ELR (cell line): ENCODE measurements at places on chromosomes 1 and 21.

DNA sequence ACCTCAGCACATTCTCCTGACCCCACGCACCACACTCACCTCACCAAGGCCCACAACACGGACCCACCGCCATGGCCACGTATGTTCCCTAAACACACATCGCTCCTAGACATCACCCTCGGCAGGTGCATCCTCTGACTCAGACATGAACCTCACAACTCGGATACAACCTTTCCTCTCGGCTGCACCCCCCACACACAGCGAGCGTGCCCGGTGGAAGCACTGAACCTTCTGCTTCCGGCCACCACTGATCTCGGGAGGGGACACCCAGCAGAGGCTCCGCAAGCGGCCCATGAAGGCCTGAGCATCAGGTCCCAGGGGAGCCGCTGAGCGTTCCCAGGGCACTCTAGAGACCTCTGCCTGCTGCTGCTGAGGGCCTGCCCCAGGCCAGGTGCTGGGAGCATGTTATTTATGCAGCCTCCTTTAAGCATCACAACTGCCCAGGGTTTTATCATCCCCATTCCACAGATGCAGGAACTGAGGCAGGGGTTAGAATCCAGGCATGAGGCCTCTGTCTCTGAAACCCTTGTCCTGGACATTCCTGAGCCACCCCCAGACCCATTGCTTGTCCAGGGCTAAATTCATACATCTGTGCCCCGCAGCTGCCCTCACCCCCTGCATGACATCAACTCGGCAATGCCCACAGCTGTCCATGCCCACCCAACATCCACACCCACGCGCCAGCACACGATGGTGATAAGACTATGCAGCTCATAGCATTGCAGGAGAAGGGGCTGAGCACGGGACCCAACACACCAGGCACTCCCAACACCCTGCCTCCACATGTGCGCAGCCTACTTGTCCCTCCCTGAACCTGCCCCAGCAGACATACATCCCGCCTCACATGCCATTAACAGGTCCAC, 27.0 kb downstream of the SDC3 start:
- no peak for DNase-seq

GRCh38 chr1:116674751-116675150, 7.2 kb upstream of the IGSF3 start:
- no peak for DNase-seq

- no peak for DNase-seq
Observed at GRCh38 chr21:18931237-18931636, 527.7 kb upstream of the TMPRSS15 start.

- DNase-seq = peak; percentile 47
Observed at GRCh38 chr1:60848583-60849188, 233.7 kb upstream of the NFIA start.

DNA sequence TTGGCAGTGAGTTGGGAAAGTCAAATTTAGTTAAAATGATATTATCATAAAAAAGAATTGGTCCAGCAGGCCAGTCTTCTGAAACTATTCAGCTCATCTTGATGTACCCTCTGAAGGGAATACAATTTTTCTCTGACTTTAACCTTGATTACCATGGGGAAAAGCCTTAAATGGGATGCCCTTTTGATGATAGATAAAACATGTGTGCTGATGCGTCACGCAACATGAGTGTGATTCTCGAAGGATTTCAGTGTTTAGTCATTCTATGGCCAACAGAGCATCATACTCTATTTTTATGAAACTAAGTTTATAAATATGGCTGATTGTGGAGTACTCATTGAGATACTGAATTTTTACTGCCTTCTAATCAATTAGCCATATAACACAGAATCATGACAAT, 171.5 kb downstream of the ZNF281 start:
- DNase-seq = no peak
